ENCODE measurements at places on chromosomes 13 and 19.

- no peak for DNase-seq
These were observed 3.8 kb downstream of the C13orf46 start for GRCh38 chr13:113969973-113970611.

GRCh38 chr19:14166999-14167575 lies 30.7 kb upstream of the ASF1B start:
- DNase-seq: no peak

- DNase-seq: no peak
These were observed 1498.4 kb downstream of the EFNB2 start for GRCh38 chr13:105037110-105037509.

GRCh38 chr13:38697197-38697596 lies 10.3 kb downstream of the FREM2 start:
- DNase-seq: no peak

GRCh38 chr13:93709506-93710244 lies 483.1 kb downstream of the GPC6 start:
- DNase-seq: no peak

DNA sequence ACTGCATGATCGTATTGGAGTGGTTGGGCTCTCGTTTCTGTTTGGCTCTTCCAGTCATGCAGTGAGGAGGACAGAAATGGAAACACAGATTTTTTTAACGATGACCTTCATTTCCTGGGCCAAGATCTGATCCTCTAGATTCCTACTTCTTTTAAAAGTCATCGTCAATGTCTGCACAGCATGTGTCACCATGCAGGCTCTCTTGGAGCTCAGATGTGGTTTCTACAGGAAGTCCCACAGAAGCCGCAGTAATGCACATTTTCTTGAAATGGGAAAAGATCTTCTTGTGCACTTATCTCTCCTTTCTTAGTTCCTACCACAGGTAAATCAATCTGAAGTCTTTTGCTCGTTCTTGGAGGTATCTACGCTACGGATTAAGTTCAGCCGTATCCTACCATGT lies 626.9 kb downstream of the EFNB2 start:
- DNase-seq: peak; percentile 18

Data from activated CD4-positive, alpha-beta T cell treated with anti-CD3 and anti-CD28 coated beads, Interleukin-2, amount 50 U/mL, for 48 hours (primary cell).